ENCODE measurements at places on chromosomes 2 and 18.

- no peak for DNase-seq
Measured at GRCh38 chr2:44974064-44974715, 32.7 kb downstream of the SIX3 start.

GRCh38 chr2:239327536-239328350 is 73.1 kb downstream of the HDAC4 start:
- DNase-seq: no peak

- no peak for DNase-seq
Measured at GRCh38 chr18:78396077-78396476, 583.5 kb upstream of the SALL3 start.

- no peak for DNase-seq
Measured at GRCh38 chr2:26646986-26647672, 6.0 kb upstream of the CIB4 start.

- DNase-seq: no peak
Measured at GRCh38 chr18:75070625-75071483, 138.1 kb downstream of the PTGR3 start.

GRCh38 chr2:10027660-10028330 is 15.6 kb upstream of the KLF11 start:
- DNase-seq: no peak

DNA sequence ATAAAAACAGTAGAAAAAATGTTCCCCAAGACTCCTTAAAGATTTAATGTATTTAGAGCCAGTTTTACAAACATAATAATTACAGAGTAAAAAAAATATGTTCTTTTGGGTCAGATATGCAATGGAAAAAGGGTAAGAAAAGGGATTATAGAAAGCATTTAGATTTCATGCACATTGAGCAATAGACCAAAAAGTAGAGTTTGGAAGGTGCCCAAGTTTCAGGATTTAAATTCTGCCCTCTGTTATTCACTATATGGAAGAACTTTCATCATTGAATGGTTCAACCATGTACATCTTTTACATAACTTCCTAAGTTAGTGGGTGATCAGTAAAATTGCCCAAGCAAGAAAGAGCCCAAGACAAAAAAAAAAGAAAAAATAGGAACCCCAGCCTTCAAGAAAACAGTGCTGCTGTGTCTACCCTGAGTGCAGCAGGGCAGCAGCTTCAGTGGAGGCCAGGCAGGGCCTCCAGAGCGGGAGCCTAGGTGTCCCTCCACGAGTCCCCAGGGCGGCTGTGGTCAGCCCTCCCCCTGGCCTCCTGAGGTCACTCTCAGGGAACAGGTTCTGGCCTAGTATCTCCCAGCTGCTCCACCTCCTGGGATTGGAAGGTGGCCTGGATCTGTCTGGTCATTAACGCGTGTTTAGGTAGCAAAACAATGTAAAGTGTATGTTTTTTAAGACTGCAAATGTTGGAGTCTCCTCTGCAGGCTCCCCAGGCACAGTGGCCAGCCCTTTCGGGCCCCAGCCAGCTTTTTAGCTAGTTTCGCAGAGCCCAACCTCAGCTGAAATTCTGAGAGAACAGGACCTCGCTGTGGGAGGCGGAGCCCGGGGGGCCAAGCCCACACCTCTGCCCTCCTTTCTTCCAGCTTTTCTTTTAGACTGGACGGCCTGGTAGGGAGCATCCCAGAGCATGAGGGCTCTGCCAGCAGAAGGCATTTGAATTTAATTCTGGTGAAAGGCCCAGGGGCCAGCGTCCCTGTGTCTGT is 77.3 kb downstream of the TEX51 start:
- DNase-seq: no peak

- DNase-seq: no peak
Measured at GRCh38 chr2:150109028-150109427, 378.4 kb downstream of the RND3 start.

GRCh38 chr2:172861656-172862476 is 126.2 kb downstream of the RAPGEF4 start:
- no peak for DNase-seq

DNA sequence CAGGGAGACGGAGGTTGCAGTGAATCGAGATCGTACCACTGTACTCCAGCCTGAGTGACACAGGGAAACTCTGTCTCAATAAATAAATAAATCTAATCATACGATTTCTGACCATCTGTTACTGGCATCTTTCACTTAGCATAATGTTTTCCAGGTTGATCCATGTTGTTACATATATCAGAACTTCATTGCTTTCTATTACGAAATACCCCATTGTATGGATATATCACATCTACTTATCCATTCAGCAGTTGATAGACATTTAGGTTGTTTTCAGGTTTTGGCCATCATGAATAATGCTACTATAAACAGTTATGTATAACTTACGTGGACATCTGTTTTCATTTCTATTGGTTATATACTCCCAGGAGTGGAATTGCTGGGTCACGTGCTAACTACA is 303.9 kb downstream of the PAX3 start:
- DNase-seq: no peak

DNA sequence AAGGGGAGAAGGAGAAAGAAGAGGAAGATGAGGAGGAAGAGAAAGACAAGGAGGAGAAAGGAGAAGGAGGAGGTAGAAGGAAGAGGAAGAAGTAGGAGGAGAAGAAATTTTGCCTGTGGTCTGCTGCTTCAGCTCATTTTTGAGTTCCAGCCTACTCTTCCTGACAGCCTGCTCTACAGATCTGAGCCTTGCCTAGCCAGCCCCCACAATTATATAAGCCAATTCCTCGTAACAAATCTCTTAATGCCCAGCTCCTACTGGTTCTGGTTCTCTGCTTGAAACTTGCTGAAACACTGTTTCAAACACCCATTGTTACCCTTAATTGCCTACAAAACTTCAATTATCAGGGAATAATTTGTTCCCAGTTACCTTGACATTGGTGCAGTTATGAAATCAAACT is 1014.2 kb upstream of the CELF4 start:
- DNase-seq: no peak

- no peak for DNase-seq
Measured at GRCh38 chr2:46309052-46309953, 12.1 kb downstream of the EPAS1 start.

GRCh38 chr2:42385225-42385624 is 24.2 kb upstream of the COX7A2L start:
- DNase-seq: no peak

GRCh38 chr18:58497845-58498244 is 131.0 kb downstream of the ALPK2 start:
- no peak for DNase-seq

DNA sequence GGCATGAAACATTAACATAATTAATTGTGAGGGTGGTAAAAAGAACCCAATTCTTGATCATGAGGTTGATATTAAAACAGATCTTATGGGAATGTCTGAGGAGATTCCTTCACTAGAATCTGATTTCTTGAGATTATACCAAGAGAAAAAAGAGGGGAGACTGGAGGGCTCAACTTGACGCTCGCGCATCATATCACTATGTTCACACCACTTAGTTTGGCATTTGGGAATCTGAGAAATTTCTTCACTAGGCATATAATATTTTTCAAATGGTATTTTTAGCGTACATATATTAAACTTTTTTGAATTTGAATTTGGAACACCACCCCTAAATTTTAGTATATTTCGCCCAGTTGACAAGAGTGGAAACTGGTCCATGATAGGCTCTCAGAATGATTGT is 140.1 kb downstream of the SATB2 start:
- DNase-seq: no peak

DNA sequence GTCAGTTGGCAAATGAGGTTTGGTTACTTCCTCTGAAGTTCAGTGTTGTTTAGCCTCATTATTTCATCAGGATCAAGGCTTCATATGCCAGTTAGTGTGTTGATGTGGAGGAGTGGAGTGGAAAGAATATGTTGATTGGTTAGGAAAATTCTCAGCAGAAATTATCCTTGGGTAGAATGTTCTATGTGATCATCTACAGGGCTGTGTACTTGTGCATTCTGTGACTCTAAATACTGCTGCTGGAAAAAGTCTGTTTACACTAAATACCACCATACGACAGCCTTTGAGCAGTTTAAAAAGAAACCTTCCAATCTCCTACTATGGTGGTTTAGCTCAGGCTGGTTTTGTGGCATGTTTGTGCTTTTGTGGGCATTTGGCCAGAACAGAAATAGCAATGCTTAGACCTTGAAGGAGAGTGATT is 25.8 kb downstream of the CAB39 start:
- no peak for DNase-seq

DNA sequence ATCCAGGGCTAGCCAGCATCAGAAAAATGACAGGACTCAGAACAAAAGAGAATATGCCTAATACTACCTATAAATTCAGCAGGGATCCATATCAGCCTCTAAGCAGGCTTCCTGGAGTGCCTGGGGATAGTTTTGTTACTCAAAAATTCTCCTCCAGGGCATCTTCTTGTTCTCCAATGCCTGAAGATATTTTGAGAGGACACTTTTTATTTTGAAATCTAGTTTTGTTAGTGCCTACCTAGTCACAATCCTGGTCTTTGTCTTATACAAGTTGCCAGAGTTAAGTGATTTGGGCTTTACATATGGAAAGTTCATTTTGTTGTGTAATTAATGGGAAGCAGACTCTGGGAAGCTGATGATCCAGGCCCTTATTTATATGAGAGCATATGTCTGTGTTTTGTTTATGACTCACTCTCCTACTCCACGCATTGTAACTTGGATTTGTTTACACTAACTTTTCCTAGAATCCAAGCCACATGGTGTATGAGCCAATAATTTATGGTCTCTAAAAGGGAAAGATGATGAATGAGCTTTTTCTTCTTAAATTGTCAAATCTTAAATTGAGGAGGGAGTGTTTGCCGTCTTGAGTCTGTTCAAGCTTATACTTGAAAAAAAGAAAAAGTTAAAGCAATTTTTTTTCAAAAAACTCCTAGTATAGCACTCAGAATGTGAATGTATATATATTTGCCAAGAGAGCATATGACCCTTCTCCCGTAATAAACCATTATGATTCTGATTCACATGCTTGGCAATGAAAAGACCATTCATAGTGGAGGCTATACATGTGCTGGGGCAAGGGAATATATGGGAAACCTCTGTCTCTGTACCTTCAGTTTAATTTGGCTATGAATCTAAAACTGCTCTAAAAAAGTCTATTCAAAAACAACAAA is 370.3 kb downstream of the SETBP1 start:
- no peak for DNase-seq

GRCh38 chr2:84817239-84817655 is 63.6 kb downstream of the TRABD2A start:
- no peak for DNase-seq

DNA sequence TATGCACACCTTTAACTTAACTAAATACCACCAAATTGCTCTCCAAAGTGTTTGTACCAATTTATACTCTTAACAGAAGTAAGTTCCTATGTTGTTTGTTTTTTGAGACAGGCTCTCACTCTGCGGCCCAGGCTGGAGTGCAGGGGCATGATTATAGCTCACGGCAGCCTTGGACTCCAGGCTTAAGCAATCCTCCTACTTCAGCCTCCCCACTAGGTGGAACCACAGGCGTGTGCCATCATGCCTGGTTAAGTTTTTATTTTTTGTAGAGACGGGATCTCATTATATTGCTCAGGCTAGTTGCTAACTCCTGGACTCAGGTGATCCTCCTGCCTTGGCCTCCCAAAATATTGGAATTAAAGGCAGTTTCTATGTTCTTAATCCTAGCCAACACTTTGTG is 13.1 kb upstream of the NAB1 start:
- no peak for DNase-seq

DNA sequence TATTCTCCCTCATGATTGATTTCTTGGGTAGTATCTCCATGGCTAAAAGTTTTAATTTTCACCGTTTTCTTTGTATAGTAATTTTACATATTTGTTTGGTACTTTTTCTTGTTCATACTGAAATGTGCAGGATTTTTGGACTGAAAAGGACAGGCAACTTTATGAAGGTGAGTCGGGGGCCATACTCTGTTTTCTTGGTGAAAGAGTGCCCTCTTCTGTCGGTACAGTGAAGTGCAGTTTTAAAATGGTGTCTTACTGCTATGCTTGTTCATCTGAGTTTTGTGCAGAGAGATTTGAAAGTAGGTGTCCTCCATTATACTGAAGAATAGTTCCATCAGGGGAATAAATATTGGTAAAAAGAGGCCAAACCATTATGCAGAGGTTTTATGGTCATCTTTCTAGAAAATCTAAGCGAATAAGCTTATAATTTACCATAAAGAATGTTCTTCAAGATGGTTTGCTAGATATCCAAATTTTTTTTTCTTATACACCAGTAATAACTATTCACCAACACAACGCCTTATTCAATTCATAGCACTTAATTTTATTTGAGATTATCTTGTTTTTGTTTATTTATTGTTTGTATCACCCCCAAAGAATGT is 8.7 kb upstream of the SERPINB13 start:
- DNase-seq: no peak

DNA sequence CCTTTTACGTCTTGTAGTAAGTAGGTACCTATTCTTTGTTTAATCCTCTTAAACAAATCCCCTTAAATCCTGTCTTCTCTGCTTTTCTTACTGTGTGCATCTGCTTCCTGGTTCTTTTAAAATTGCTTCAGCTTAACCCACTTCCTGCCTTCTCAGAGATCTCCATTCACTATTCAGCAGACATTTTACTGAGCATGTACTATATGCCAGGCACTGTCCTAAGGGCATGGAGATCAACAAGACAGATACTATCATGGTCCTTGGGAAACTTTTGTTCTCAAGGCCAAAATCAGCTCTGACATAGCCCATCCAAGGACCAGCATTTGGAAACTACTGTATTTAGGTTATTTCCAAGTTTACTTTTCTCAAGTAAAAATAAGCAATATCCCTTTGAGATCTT is 227.5 kb downstream of the TPGS2 start:
- DNase-seq: no peak

DNA sequence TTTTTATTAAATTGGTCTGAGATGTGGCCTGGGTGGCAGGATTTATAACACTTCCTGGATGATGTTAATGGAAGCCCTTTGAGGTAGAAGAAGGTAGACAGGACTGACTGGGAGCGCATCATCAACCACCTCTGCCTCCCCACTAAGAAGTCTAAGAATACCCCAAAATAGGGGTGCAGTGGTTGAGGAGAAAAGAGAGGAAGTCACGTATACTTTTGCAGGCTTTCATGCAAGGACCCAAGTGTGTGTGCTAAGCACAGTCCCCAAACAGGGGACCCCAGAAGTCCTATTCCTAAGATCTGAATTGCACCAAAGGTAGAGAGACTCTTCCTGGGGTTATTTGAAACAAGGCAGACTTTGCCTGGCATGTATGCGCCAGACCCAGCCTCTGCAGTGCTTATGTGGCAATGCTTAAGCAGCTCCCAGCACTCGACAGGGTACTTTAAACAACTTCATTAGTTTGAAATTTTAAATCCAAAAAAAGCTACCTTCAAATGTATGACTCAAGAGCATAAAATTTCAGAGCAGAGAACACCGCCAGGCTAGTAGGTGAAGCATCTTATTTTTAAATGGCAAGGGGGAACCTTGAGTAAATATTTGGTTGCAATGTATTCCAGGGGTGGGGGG is 35.3 kb downstream of the BCL2 start:
- DNase-seq: no peak

DNA sequence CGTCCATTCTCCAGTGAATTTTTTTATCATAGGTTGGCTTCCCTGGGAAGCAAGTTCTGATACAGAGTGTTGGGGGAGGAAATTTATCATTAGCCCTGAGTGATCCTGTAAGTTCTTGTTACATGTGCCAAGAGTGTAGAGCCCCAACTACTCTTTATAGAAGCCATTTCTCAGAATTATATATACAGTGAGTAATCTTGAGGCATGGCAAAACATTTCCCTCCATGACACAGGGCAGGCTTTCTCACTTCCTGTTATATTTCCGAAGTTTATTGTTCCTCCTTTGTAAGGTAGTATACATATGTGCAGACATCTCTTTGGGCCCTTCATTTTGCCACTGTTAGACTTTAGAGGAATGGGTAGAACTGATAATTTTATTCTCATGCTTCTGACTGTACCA is 484.7 kb upstream of the NRXN1 start:
- no peak for DNase-seq

- no peak for DNase-seq
Measured at GRCh38 chr2:217906798-217907197, 96.0 kb downstream of the TNS1 start.

- peak; percentile 50 for DNase-seq
Measured at GRCh38 chr2:218217360-218218267, 625 bp downstream of the ARPC2 start.
